Stimulated activated CD8-positive, alpha-beta memory T cell treated with anti-CD3 and anti-CD28 coated beads, Interleukin-15, amount 100 ng/mL, for 48 hours (primary cell): ENCODE measurements at places on chromosomes 1 and 21.

DNA sequence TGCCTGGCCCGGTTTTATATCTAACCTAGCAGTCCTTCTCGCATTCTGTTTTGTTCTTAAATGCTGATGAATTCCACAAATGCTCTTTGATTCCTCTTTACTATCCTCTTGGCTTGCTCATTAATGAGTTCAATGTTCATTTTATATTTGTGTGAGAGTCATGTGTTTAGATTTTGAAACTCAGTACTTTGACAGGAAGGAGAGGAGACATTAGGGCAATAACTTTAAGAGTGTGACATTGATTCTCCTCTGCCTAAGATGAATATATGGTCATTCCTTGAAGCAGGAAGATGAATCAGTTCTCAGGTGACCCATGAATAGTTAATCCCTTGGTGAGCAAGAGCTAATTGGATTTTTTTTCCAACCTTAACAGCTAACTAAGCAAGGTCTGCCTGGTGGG lies 84.1 kb downstream of the MRPS6 start:
- DNase-seq = no peak

GRCh38 chr1:37676281-37677142 lies 15.8 kb upstream of the CDCA8 start:
- DNase-seq = no peak

DNA sequence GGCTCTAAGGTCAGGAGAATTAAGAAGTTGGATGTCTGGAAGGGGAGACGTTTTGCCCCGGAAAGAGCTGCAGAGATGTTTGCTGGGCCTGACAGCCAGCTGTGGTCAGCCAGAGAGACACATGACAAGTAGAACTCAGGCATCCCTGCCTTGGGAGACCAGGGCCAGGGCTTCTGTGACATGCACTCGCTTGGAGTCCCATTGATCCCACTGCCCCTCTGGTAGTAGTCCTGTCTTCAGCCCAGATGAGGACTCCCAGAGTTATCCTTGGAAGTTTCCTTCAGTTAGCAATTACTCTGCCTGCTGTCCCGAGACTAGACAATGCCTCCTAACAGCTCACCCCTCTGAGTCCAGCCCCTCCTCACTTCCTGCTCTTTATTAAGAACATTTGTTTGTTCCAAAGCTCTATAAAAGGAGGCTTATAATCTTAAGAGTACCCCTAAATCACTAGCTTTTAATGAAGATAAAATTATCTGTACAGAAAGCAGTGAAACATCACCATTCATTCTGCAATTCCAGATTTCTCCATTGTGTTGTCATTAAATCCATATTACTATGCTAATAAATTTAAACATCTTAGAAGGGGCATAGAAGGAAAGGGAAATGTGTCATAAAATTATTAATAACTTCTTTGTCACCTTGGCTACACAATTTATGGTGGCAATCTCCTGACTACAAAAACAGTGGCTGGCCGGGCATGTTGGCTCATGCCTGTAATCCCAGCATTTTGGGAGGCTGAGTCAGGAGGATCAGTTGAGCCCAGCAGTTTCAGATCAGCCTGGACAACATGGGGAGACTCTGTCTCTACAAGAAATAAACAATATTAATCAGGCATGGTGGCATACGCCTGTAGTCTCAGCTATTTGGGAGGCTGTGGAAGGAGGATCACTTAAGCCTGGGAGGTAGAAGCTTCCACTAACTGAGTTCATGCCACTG lies 94.2 kb downstream of the KCNK1 start:
- no peak for DNase-seq

GRCh38 chr1:183834568-183834967 lies 29.6 kb downstream of the RGL1 start:
- DNase-seq = no peak

- DNase-seq = no peak
These were observed 44.4 kb upstream of the KIRREL1 start for GRCh38 chr1:157949074-157949354.

GRCh38 chr1:65527707-65528503 lies 107.4 kb downstream of the LEPR start:
- DNase-seq = no peak
